ENCODE measurements at places on chromosomes 5 and 9. TPM values are rescaled to one million over a fixed set of nuclear protein-coding genes. Genes with fewer than 3 reads are reported as not detected.
A peak's percentile ranks its signal among the peaks of the same experiment; 100 is the strongest.

GRCh38 chr5:107012371-107012770 is 658.4 kb downstream of the EFNA5 start:
- no peak for DNase-seq

DNA sequence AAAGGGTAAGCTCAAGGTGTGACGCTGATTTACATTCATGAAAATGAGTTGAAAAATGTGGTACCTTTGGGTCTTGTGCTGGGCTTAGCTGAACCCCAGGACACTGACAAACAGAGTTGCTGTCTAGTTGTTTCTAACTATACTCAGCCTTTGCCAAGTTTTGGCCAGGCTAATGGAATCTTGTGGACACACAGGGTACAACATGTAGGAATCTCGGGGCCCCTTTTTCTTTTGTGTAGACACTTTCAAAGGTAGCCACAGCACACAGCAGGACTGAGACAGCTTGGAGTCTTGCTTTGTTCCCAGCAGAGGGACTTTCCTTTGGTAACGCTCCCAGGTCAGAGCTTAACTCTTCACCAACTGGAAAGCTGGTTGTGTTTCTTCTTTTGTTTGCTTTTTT is 7.8 kb downstream of the LIX1 start:
- no peak for DNase-seq

DNA sequence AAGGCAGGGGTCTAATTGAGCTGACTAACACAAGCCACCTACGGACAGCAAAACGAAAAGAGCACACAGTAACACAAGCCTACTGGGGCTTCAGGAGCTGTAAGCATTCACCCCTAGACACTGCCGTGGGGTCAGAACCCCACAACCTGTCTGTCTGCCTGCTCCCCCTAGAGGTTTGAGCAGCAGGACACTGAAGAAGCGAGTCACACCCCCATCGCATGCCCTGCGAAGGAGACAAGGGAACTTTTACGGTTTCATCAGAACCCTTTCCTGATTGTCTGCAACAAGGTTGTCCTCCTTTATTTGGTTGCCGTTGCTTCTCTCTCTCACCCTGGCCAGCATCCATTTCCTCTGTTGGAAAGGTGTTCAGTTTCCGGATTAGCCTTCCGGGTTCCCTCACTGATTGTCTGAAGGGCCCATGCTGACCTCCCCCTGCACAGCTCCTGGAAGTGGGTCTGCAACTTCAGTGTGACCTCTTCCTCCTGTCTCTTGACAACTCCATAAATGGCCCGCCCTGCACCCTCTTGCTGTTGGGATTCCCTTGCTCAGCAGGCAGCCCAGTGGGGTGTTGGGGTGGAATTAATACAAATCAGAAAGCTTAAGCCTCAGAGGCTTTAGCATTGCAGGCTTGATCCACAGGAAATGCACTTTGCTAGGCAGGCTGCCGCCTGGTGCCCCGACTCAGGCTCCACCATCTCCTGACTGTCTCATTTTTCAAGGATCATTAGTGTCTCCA is 258.9 kb upstream of the TLE4 start:
- no peak for DNase-seq

GRCh38 chr9:18778846-18779245 is 254.2 kb downstream of the SAXO1 start:
- no peak for DNase-seq

GRCh38 chr9:33148367-33149014 is 18.6 kb downstream of the B4GALT1 start:
- DNase-seq = no peak

DNA sequence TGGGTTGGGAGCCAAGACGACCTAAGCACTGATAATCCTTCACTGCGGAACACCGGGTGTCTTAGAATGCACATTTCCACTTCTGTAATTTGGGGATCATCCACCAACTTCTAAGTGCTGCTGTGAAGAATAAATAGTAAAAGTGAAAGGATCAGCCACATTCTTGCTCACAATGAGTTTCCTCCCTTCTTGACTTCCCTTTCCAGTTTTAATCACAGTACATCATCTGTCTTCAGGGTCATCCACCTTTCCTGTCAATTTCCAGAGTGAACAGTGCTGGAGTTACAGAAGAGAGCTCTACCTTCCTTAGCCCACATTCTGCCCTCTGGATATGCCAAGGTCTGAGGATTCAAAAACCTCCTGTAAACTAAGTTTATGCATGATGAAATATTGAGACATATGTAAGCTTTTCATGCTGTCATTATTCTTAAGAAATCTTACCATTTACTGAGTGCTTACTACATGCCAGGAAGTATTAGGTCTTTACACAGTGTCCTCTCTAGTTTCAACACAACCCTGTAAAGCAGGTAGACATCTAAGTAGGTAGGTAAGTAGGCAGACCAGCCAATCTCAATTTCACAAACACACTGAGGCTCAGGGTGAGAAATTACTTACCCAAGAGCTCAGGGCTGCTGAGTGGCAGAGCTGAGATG is 105.2 kb downstream of the CDK5RAP2 start:
- DNase-seq = no peak

DNA sequence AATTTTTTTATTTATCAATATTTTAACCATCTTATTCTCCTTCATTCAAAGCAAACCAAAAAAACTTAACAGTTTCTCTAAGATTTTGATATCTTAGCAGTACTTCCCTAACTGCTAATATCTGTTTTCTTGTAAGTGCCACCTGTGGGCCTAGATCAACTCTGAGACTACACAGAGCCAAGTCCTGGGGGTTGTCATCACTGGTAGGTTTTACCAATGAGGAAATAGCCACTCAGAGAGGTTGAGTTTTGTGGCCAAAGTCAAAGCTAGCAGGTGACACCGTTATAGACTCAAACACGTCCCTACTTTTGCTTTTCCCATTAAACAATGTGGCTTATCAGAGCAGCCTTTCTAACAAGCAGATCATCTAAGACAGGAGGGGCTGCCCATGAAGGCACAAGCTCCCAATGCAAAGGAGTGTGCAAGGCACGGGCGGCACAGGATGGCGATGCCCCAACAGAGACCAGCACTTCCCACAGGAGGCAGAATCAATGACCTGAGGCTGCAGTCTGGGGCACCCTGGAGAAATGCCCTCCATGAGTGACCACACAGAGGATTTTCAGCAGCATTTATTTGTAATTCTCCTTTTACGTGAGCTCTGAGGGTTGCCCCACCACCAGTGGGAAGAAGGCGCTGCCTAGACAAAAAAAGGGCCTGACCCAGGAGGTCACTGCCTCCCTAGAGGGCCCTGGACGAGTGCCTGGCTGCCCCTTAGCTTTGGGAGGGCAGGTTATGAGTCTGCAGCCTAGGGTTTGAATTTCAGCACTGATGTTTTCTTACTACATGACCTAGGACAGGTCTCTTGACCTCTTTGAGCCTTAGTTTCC is 7.4 kb downstream of the TBC1D2 start:
- no peak for DNase-seq

- no peak for DNase-seq
These were observed 31.9 kb downstream of the IPPK start for GRCh38 chr9:92637886-92638620.

- DNase-seq = no peak
These were observed 59.5 kb downstream of the TMEM174 start for GRCh38 chr5:73232266-73233041.

GRCh38 chr5:91390268-91390667 is 7.2 kb upstream of the ARRDC3 start:
- DNase-seq = no peak

- peak; percentile 77 for DNase-seq
These were observed 295.7 kb upstream of the PTGER4 start for GRCh38 chr5:40383749-40384651.

- no peak for DNase-seq
These were observed 149.8 kb upstream of the ANKRD55 start for GRCh38 chr5:56382896-56383295.

DNA sequence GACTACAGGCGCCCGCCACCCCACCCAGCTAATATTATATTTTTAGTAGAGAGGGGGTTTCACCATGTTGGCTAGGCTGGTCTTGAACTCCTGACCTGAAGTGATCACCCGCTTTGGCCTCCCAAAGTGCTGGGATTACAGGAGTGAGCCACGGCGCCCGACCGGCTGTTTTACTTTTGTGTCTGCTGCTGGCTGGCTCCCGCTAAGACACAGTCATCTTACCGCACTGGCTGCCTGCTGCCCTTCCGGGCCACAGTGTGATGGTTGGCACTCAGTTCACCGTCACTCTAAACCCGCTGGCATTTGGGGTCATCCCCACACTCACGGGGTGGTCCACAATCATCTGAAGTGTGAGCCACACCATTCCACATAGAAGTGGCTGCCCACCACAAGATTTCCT is 93.7 kb downstream of the WDR41 start:
- DNase-seq = no peak

DNA sequence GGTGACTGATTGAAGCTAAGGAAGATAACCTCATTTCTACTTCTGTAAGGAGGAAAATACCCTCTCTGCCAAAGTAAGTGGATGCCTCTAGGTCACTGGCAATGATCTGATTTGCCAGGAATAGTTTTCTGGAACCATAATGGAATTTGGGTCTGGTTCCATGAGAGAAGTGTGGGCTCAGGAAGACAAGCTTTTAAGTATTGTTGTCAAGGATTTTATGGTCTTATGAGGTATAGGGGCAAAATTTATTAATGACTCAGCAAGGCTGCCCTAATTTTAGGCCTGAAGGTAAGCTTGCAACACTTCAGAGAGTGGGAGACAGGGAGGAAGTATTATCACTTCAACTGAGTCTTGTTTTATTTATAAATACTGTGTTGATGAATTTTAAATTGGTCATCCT is 322.6 kb upstream of the ACTBL2 start:
- no peak for DNase-seq

DNA sequence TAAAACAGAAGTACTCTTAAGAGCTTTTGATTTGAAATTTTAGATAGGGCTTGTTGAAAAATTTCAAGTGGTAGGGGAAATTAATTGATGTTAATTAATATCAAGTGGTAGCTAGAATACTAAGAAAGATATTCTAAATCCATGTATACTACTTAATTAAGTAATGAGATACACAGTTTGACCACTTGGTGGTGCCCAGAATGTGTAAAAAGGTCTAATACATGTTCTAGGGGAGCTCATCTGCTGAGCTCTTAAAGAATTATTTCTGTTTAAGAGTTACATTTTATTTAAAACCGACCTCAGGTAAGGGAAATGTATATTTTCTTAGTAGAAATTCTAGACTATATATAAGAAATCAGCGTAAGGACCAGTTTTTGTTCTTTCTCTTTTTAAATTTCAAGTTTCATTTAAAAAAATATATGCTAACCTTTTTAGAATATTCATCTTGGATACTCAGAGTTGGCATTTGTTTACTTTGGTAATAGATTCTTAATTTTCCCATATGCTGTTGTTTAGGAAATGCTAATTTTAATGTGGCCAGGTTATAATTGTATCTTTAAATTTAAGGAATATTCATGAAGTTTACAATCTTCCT is 61.5 kb downstream of the LNPEP start:
- no peak for DNase-seq

DNA sequence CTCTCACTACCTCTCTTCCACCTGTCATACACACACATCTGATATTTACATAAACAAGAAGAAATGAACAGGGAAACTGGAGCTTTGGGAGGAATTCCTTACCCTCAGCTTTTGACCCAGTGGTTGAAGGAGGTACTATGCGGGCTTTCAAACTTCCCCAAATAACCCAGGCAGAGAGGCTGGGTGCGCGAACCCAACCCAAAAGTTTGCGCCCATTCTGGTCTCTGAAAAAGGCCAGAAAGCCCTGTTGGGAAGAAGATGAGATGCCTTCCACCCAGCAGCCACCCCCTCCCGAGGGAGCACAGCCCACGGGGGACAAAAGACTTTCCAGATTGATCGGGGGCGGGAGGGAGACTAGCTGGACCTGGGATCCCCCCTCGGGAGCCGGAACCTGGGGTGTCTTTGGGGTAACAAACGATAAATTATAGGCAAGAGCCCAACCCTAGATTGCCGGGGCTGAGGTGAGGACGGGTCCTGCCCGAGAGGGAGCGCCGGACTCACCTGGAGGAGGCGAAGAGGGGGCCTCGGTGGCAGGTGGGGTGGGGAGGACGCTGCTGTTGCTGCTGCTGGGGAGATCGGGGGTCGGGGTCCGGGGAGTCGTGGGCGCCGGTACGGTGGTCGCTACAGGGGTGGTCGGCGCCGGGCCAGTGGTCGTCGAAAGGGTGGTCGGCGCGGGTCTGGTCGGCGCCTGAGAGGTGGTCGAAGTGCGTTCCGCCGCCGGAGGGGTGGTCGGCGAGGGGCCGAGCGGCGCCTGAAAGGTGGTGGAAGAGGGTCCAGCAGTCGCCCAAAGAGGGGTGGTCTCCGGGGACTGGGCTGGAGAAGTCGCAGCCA is 798 bp downstream of the MEGF9 start:
- no peak for DNase-seq

DNA sequence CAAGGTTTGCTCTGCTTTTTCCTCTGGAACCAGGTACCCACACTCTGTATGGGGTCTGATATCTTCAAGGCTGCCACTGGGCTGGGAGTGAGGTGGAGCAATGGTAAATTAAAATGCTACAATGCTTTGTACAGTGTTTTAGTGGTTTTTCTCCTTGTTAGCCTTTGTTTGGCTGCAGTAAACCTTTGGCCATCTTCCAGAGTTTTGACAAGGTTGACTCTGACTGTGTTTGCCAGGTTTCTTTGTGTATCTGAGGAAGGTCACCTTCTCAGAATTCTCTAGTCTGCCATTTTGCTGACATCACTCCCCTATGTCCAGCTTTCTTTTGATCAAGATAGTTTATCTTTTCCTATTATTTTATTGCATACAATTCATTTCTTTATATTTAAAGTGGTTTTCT is 11.2 kb downstream of the SPATA31D1 start:
- DNase-seq = no peak

DNA sequence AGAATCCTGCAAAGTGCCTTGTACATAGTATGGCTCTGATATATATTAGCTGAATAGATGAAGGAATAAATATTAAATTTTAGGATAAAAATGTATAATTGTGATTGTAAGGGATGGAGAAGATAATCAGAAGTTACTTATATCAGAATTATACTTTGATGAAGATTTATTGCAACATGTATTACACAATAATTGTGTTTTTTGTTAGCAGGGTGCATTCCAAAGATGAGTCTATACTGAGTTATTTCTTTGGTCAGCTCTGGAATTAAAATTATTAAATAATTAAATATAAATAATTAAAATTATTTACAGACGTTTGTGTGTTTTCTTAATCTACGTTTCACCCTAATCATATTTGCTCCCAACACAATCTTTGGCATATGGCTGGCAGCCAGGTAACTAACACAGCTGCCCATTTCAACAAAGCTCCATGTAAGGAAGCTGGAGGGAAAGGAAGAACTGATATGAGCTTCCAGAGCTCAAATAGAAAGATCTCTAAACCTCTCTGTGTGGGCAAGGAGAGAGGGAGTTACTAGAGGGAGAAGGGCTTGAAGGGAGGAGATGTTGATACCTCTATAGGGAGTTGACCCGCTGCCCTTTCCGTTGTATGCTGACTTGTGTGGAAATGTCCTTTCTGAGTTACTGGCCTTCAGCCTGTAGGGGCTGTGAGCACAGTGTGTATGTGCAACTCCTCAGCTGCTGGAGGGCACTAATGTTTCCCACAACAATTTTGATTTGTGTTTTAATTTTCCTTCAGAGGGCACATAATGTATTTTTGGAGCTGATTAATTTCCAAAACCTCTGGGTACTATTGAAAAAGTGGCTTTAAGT is 403.4 kb downstream of the MAN2A1 start:
- DNase-seq = no peak

GRCh38 chr9:82543726-82544125 is 519.2 kb downstream of the RASEF start:
- no peak for DNase-seq

The BRINP1 gene
- 0.03 TPM for polyA plus RNA-seq

The TSSK1B gene
- polyA plus RNA-seq = not detected

The CDH18 gene
- not detected for polyA plus RNA-seq

The PCDHGB7 gene
- polyA plus RNA-seq = 0.07 TPM

The SLC35A4 gene
- 46.3 TPM for polyA plus RNA-seq

The DPYSL3 gene
- polyA plus RNA-seq = 14.5 TPM

The PCDHB6 gene
- 0.02 TPM for polyA plus RNA-seq
